ENCODE measurements at places on chromosomes 16 and 17. TPM values are rescaled to one million over a fixed set of nuclear protein-coding genes. Genes with fewer than 3 reads are reported as not detected.

Gene ZNF205
- polyA plus RNA-seq = 11.0 TPM

Gene ADAP2
- 6.7 TPM for polyA plus RNA-seq

Gene STAC2
- 0.27 TPM for polyA plus RNA-seq

Gene KRT27
- not detected for polyA plus RNA-seq

Gene HSD17B2
- 0.12 TPM for polyA plus RNA-seq
